ENCODE measurements at places on chromosomes 2 and 18.

DNA sequence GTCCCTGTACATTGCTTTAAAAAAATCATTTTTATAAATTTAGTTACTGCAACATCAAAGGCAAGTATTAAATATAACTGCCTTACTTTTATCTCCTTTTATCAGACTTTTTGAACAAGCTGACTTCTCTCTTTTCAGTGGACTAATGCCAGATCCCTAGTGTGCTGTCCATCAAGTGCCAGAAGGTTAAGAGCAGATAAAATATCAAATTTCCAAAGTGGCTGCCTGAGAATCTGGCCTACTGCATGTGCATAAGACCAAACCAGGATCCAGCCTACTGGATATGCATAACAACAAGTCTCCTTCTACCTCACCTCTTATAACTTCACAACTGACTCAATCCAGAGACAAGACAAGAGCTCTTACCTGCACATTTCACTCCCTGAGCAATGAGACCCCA lies 59.8 kb upstream of the CHRNA1 start:
- no peak for DNase-seq

DNA sequence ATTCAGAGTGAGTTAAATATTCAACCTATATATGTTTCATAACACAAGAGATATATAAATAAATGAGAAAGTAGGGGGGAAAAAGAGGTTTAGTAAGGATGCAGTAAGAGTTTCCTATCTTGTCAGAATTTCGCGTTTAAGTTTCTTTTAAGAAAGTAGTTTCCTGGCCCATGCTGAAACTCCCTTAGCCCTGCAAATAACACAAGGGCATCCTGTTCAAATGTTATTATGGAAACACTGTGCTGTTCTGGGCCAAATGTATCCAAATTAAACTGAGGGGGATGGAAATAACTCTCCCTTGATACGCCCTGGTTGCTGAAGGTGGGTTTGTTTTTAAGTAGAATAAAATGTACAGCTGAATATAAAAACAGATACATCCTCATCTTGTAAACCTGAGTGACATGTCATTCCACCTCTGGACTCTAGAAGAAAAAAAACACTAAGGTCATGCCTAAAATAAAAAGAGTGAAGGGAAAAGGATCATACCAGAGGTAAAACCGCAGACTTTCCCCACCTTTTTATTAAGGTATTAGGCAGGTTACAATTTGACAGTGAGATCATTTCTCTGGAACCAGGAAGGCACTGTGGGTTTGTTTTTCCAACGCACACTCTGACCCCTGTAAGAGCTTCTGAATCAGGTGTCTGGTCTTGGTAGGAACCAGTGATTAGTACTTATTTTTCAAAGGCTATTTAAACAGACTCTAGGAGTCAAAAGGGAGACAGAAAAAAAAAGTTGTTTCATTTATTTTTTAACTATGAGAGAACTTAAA lies 16.7 kb downstream of the BCL2 start:
- DNase-seq = no peak

- DNase-seq = no peak
Observed at GRCh38 chr2:1227274-1227900, 185.9 kb upstream of the TPO start.

DNA sequence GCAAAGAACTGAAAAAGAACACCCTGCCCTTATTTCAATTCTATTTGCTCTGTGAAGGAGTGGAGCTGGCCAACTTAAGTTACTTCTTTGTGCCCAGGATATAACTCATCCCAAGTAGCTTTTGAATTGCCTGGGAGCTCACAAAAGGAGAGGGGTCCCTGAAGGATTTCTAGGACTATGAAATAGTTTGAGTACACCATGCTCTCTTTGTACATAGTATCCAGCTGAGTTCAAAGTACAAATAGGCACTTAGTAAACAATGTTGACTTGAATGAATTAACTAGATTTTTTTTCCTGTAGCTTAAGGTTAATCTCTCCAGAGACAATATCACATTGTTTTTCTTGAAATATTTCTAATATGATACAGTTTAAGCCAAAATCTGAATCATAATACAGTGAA lies 47.7 kb downstream of the ZC3H15 start:
- DNase-seq = no peak

DNA sequence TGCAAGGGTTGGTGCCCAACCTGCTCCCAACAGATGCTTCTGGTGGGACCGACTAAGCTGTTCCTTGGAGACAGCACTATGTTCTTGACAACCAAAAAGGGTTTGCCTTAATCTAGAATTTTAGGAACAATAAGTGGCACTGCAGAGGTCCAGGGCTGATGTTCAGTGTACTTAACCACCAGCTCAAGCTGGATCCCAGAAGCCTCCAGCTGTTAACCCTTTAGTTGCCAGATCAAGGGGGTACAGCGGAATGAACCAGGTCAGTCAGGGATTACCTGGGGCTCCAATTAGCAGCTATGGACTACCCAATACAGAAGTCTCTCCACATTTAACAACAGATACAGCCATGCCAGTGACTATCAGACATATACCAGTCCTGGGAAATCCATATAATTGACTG lies 3.5 kb downstream of the GPR75 start:
- DNase-seq = no peak

DNA sequence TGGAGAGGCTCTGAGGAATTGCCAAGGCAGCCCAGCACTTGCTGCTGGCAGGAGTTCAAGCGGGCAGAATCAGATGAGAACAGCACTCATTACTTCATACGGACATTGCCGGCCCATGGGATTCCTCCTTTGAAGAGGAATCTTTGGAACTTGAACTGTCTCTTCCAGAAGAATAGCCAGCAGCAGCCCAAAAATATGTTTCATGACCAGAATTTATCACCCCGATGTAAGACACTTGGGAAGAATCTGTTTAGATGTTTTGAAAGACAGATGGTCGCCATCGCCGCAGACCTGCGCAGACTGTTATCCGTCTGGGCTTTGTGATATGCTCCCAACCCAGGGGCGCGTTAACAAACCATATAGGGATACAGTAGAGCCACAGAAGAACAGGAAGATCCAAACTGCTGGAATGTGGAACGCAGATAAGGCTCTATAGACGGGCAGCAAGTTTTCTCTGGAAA lies 3.7 kb upstream of the ADI1 start:
- no peak for DNase-seq

DNA sequence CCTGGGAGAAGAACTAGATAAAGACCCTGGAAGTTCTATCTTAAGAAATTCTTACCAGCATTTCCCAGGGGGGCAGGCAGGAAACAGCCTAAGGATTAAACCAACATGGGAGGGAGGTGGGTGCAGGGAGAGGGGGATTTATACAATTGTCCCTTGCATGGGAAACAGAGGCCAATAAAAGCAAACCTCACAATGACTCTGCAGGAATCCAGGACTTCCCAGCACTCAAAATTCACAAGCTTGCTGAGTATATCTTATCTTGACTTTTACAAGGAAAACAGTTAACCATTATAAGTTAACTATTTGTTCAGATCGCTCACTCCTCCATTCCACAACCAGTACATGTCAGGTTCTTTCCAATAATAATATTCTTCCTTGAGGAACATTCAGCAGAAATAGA lies 241.3 kb downstream of the MREG start:
- no peak for DNase-seq

DNA sequence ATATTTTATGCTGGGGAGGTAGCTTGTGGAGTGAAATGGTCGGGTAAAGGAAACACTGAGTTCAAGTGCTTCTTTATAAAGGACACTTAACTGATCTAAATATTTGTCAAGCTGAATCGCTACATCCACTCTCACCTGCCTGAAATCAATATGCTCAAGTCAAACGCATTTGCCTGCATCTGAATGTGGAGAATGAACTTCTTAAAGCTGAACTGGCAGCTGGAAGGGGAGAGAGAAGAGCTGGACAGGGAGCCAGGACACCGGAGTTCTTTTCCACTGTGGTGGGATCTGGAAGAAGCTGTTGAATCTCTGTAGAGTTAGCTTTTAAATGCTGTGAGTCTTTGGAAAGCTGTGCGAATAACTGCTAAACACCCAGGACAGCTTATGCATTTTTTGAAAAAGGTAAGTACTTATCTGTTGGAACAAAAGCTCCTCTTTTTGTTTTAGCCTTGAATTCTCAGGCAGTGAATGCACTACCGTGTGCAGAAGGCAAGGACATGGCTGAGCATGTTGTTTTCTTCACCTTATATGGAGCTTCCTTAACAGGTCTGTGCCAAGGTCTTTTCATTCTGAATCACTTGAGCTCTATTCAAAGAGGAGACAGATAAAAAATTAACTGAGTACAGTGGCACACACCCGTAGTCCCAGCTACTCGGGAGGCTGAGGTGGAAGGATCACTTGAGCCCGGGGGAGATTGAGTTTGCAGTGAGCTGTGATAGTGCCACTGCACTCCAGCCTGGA lies 74.2 kb upstream of the KLF7 start:
- DNase-seq = no peak

DNA sequence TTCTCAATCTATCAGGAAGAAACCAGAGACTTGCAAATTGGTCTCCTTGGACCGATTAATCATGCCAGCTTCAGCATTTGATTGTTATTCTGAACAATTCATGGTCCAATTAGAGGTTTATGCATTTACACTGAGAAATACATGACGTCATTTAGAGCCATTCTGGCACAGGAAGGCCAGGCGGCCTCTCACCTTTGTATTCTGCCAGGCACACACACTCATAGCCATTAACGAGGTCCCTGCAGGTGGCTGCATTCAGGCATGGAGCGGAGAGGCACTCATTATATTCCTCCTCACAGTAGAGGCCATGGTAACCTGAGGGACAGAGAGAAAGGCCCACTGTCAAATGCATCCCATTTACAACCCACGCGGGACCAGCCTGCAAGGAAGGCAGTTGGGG lies 146.8 kb upstream of the PID1 start:
- no peak for DNase-seq

DNA sequence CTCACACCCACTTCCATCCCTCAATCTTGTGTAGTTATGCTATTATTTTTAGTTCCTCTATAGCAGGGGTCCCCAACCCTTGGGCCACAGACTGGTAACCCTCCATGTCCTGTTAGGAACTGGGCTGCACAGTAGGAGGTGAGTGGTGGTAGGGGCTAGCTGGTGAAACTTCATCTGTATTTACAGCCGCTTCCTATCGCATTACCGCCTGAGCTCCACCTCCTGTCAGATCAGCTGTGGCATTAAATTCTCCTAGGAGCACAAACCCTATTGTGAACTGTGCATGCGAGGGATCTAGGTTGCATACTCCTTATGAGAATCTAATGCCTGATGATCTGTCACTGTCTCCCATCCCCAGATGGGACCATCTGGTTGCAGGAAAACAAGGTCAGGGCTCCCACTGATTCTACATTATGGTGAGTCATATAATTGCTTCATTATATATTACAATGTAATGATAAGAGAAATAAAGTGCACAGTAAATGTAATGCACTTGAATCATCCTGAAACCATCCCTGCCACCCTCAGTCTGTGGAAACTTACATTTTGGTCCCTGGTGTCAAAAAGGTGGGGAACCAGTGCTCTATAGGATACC lies 1.6 kb upstream of the RAB11FIP5 start:
- no peak for DNase-seq

- no peak for DNase-seq
Observed at GRCh38 chr2:134692499-134692898, 26.3 kb downstream of the TMEM163 start.

DNA sequence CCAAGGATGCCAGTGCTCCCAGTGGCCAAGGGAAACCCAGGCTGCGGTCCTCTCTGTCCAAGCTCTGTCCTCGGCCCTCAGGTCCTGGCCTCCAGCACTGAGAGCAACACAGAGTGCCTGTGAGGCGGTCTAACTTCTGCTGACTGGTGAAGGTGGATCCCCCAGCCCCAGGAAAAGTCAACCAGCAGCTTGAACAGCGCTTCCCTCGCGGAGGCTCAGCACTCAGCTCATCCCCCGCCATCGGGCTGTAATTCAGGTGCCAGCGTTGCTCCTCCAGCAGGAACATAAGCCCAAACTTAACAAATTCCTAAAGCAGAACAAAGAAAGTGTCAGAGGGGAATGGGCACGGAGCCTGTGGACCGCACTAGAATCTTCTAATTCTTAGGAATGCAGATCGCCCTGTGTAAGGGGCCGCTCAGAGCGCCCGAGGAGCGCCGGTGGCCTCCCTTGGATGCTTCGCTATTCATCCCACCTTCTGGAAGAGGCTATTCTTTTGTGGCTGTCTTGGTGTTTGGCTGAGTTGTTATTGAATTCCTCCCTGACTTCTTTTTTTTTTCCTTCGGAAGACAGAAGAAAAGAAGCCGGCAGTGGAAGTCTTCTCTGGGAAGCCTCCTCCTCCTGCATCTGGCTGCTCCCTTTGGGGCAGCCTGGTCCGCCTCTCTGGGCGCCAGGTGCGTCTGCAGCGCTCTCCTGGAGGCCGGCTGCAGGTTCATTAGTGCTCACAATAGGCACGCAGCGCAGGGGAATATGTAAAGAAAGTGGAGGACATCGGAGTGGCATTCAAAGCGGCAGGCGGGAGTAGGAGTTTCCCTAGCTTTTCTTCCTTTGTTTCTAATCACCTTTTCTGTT lies 905.6 kb downstream of the TSN start:
- no peak for DNase-seq

- peak; percentile 61 for DNase-seq
Observed at GRCh38 chr2:8170552-8171327, 511.1 kb upstream of the ID2 start.

- DNase-seq = no peak
Observed at GRCh38 chr2:84700006-84700405, 180.9 kb downstream of the TRABD2A start.

DNA sequence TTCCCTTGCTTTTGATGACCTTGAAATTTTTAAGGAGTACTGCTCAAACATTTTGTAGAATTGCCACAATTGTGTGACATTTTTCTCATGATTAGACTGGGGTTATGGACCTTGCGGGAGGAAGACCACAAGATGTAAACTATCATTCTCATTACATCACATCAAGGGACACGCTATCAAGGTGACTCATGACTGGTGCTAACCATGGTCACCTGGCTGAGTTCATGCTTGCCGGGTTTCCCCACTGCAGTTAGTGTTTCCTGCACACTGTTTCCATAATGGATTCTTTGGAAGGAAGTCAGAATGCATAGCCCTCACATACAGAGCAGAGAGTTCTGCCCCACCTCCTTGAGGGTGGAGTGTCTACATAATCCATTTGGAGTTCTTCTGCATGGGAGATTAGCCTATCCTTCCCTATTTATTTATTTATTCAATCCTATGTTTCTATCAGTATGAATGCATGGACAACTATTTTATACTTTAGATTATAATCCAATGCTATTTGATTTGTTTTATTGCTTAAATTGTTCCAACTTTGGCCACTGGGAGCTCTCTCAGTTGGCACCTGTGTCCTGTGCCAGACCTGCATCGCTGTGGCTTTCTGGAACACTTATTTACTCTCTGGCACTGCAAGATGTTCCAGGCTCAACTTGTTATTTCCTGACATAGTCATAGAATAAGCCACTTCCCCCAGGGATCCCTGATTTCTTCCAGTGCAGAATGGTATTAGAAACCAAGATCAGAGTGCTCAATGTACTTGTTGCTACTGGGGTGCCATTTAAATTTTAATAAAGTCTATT lies 6.0 kb downstream of the MC2R start:
- DNase-seq = no peak

DNA sequence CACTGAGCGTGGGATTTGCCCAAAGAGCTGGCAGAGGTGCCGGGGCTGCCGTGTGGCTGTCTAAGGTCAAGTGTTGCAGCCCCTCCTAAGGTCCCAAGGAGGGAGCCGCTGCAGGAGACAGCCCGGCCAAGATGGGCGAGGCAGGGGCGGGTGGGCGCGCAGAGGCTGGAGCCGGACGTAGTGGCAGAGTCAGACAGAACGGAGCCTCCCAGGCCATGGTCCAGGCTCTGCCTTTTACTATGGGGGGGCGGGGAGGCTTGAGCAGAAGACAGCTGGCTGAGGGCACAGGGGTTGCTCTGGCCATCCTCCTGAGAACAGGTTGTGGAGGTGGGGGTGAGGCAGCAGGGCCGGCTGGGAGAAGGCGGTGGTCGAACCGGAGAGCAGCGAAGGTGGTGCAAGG lies 27.5 kb upstream of the PRLH start:
- no peak for DNase-seq

All from NCI-H524 treated with DMSO at 0.1 percent for 48 hours (cell line).